ENCODE measurements at places on chromosomes 16 and 17.
A peak's percentile ranks its signal among the peaks of the same experiment; 100 is the strongest.

DNA sequence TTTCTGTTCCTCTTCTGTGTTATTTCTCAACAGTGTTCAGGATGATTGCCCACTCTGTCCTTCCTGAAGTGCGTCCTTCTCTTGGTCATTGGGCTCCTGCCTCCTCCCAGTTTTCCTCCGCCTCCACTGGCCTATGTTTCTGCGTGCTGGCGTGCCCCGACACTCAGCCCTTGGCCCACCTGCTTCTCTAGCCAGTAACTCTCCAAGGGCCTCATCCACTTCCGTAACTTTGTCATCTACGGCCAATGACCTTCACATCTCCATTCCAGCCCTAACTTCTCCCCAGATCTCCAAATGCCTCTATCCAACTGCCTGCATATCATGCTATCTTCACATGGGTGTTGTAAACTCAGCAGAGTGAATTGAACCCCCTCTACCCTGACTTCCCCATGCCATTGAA lies 39.6 kb upstream of the RPL38 start:
- DNase-seq: no peak

DNA sequence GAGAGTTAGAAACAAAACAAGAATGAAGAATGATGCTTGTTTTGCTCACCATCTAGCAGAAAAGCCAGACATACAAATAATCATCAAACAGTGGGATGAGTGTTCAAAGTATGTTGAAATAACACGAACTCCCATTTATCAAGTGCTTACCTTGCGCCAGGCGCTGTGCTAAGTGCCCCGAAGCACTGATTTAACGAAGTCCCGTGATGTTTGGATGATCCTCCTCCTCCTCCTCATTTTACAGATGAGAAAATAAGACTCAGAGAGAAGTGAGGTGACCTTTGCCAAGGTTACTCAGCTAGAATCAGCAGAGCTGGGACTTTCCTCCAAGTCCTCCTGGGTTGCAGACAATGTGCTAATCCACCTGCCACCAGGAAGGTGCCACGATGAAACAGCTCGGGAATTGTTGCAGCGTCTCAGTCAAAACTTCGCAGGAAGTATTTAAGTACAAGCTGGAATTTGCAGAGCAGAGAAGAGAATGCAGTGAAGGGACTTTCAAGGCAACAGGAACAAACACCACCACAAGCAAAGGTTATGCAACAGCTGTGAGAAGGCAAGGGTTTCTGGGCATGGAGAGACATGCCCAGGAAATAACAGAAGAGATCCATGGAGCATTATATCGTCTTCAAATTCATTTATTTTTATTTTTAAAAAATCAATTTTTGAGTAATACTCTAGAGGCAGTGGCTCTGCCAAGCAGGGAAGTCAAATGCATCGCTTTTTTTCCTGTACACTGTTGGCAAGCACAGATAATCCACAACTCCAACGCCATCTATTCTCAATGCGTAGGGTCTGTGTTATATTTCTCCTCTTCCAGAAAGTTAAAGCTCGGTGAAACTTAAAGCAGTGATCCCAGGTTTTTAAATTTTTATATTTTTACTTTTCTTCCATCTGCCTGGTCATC lies 11.1 kb downstream of the PRCD start:
- DNase-seq: peak; percentile 52

DNA sequence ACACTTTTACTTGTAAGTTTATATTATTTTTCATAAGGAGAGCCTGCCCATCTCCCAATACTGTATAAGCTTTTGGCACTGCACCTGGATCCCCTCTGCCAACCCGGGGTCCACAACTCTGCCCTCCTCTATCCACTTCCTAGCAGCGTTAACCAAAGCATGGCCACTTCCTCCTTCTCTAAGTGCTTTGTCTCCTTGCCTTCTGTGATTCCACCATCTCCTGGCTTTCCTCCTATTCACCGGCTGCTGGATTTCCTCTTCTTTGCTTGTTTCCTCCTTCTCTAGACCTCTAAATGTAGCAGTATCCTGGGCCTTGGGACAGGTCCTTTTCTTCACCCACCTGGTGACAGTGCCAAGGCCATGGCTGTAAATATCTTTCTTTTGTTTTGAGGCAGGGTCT lies 20.0 kb upstream of the WFIKKN2 start:
- DNase-seq: no peak

GRCh38 chr17:15103785-15104184 lies 161.3 kb downstream of the PMP22 start:
- no peak for DNase-seq

DNA sequence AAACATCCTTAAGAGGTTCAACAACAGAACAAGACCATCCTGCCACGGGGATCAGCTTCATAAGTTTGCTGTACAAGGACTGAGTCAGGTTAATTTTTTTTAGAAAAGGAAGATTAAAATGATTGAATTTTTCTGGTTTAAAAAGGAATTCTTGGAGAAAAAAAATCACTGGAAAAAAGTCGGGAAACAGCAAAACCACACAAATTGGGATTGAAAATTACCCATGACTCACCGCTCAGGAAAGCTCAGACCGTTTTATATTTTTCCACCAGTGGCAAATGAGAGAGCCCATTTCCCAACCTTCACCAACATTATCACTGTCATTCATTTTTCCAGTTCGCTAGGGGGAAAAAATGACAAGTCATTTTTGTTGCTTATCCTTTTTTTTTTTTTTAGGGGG lies 46.6 kb downstream of the MRM3 start:
- no peak for DNase-seq

DNA sequence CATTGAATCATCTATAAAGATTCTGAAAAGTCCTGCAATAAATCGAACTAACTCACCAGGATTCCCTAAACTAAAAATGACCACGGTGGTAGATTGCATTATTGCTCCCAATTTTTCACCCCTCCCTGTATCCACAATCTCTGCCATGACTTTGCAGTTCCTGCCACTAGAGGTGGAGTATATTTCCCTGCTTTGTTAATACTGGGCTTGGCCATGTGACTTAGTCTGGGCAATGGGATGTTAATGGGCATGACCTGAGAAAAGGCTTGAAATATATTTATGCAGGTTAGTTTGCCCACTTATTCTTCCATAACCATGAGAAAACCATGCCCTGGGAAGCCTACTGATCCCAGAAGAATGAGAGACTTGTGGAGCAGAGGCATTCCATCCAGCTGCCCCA lies 59.1 kb downstream of the NOG start:
- no peak for DNase-seq

GRCh38 chr16:854808-855410 lies 54.4 kb upstream of the GNG13 start:
- no peak for DNase-seq

DNA sequence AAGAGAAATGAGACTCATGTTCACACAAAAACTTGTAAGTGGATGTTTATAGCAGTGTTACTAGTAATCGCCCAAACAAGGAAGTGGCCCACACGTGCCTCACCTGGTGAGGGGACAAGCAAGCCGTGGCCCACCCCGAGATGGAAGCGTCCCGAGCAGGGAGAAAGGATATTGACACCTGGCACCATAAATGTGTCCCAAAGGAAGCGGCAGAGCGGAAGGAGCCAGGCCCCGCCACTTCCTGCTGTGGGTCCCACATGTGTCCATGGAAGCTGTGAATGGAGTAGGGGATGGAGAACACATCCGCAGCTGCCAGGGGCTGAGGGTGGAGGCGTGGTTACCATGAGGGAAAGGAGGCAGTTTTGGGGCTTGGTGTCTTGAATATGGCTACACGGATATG lies 18.9 kb downstream of the KCNJ18 start:
- no peak for DNase-seq

DNA sequence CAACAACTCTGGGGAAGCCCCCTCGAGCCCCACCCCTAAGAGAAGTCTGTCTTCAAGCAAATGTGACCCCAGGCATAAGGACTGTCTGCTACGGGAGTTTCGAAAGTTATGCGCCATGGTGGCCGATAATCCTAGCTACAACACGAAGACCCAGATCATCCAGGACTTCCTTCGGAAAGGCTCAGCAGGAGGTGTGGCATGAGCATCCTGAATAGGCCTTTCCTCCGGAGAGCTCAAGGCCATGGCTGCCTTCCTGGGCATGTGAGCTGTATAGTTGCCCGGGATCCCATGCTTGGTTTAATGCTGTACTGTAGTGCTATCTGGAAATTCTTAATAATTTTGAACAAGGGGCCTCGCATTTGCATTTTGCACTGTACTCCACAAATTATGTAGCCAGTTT lies 9.2 kb downstream of the LIG3 start:
- no peak for DNase-seq
